ENCODE measurements at places on chromosomes 4 and X.

GRCh38 chr4:118865091-118865708 lies 23.5 kb upstream of the SYNPO2 start:
- no peak for DNase-seq

DNA sequence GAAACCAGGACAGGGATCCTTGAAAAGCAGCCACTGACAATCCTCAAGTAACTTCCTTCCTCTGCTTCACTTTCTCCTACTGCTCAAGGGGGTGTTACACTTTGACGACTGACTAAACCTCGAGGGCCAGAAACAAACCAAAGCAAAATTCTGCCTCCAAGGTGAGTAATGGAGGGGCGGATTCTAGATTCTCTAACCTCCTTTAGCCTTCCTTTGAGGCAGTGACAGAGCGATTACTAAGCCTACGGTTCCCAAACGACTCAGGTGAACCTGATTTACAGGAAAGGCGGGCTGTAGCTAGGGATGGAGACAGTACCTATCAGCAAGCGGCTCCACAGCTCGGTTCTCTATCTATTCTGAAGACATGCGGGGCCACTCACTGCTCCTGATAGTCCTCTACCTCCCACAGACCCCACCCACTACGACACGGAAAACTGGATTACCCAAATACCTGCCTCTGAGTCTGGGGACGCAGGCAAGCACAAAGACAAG lies 487 bp downstream of the TBCK start:
- no peak for DNase-seq

- no peak for DNase-seq
These were observed 141.4 kb downstream of the PTTG2 start for GRCh38 chr4:38101563-38101962.

DNA sequence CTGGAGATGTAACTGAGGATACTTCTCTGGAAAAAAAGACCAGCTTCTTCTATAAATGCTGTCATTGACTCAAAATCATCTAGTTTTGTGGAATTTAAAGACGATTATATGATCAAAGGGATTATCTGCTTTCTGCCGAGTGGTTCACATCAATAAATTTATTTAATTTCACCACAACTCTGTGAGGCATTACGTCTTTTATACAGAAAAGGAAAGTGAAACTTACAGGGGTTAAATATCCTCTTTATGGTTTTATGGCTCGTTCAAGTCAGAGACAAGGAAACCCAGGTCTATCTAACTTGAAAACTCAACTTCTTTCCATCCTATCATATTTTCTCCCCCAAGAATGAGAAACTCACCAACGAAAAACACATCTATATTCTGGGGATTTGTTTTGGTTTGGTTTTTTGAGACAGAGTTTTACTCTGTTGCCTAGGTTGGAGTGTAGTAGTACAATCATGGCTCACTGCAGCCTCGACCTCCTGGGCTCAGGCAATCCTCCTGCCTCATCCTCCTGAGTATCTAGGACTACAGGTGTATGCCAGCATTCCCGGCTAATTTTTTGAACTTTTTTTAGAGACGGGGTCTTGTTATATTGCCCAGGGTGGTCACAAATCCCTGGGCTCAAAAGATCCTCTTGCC lies 377.9 kb upstream of the EMCN start:
- DNase-seq: no peak

DNA sequence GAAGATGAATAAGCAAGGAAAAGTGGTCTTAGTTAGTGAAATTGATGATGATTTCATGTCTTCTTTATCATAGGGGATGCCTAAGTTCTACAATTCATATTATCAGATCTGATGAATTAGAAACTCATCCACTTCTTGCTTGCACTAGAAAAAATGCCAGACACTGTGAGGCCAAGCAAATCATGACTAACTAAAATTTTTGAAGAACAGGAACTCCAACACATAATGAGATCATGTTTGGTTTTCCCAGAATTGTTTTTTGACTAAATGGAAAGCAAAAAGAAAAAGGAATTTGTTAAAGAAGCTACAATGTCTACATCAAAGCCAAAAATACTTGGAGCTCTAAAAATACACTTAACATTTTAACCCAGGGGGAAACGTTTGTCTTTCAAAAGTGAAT lies 120.4 kb downstream of the ARSF start:
- no peak for DNase-seq

- DNase-seq: no peak
These were observed 15.1 kb upstream of the FABP2 start for GRCh38 chr4:119337010-119337409.

DNA sequence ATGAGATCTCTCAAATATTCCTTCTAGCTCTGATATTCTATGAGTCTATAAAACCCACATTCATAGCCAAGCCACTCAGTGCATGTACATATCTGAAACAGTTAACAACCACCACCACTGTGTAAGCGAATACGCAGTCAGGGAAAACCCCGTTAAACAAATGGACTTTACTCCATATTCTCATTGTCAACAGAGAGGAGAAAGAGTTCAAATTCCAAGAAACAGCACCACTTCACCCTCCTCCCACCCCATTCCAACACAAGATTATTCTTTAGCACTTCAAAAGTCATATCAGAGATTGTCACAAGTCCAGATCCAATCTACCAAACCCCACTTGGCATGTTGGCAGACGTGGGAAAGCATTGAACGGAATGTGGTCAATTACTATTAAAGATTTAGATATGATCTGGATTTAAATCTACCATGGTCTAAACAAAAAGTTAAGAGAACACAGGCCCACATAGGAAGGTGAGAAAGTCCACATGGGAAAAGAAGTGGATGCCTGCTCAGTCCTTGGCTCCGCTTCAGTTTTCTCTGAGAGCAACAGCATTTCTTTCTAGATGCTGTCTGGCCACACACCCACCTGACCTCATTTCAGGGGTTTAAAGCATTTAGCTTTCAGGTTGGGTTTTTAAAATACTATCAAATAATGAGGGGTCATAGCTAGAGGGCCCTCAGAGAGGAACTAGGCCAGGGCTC lies 39.8 kb upstream of the KLHL13 start:
- DNase-seq: no peak

DNA sequence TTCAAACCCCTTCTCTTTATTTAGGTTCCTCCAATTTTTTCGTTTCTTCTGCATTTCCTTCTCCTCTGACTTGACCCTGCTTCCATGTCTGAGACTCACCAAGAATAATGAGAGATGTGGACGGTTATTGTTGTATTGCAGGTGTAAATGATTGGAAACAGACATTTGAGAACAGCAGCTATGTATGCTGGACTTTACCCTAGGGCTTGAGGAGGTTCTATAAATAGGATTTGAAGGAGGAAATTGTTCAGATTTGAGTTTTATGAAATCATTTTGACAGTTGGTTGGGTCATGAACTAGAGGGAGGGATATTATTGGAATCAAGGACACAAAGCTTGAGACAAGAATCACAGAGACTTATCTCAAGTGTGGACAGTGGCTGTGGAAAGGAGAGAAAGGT lies 614.6 kb upstream of the CPEB2 start:
- DNase-seq: no peak

DNA sequence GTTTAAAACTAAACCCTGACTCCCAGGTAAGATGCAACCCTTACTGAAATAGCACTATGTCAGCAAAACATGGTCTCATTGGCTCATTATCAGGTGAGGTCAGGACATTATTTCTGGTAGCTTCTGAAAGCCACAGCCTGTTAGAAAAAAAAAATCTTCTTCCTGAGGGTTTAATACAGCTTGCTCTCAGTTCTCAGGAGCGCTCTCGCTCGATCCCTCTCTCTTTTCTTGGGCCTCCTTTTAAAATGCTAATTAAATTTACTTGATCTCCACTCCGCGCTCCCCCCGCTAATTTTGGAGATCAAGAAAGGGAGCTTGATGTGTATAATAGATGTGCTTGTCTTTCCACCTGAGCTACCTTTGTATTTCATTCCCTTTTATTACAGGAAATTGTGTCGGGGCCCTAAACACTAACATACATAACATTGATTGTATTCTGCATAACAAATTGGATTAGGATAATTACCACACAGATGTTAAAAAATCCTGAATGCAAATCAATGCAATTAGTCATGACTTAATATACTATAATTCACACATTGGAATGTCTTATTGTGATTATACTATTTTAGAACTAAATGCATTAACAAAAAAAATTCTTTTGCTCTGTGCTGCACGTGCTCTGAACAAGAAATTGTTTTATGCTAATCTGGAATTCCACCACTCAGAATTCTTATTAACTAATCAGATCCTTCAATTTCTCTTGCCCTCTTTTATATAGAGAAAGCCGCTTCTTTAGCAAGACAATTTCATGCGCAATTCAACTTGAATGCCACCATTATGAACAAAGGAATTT lies 101.6 kb upstream of the TEX13D start:
- DNase-seq: no peak

DNA sequence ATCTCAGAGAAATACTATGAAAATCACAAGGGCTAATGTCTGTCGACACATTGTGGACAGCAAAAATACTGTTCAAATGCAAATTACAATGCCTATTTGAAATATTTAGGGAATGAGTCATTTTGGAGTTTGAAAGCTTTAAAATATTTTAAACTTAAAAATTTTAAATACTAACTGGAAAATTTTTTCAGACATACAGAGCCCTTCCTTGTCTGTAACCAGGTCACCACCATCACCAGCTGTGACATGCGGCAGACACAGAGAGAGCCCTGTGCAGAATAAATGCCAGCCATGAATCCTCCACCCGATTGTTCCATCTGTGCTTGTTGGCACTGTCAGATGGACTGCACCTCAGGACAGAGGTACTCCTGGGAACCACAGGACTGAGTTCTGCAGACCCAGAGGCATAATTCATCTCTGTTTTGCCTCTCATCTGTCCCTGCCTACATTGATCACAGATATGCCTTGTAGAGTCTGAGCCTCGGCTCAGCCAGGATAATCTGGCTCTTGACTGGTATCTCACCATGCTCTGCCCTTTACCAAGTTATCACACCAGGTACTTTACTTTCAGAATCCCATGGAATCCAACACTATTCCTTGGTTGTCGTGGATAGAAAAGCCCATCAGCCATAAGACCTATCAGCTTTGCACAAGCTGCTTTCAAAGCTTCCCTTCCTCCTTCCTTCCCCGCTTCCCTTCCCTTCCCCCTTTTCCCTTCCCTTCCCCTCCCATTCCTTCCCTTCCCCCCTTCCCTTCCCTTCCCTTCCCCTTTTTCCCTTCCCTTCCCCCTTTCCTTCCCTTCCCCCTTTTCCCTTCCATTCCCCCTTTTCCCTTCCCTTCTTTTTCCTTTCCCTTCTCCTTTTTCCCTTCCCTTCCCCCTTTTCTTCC lies 67.2 kb downstream of the TBC1D9 start:
- no peak for DNase-seq

DNA sequence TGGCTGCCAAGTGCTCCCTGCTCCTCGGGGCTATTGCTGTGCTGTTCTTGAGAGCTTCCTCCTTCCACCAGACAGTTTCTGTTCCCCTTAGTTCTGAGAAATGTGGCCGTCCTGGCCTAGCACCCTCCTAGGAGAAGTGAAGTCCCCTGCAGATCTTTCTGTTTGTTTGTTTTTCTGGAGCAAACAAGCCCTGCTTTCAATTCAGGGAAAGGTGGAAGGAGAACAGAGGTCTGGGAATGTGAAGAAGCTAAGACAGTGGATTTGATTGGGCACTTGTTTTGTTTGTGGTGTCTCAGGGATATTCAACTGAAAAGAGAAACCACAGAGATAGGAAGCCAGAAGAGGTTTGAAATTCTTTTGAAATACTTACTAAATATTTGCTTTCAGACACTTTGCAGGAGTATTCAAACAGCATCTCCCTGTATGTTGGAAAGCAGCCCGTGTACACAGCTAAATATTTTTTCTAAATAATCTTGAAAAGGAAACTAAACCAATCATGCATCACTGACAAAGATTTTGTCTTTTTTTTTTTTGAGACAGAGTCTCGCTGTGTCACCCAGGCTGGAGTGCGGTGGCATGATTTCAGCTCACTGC lies 36.5 kb upstream of the PPM1K start:
- peak; percentile 24 for DNase-seq

- DNase-seq: no peak
These were observed 1624.8 kb upstream of the TENM3 start for GRCh38 chr4:180618396-180618795.

GRCh38 chr4:8188743-8189550 lies 10.1 kb upstream of the SH3TC1 start:
- DNase-seq: no peak

- DNase-seq: peak; percentile 65
These were observed at the start of the genes DNAAF6 and NUP62CL for GRCh38 chrX:107205770-107206696. Gene DNAAF6 (plus strand): TSS chrX:107206611. CDS start chrX:107212876, 6,265 bp downstream. Gene NUP62CL (minus strand): TSS chrX:107206433. CDS start chrX:107175146, 31,287 bp downstream.

DNA sequence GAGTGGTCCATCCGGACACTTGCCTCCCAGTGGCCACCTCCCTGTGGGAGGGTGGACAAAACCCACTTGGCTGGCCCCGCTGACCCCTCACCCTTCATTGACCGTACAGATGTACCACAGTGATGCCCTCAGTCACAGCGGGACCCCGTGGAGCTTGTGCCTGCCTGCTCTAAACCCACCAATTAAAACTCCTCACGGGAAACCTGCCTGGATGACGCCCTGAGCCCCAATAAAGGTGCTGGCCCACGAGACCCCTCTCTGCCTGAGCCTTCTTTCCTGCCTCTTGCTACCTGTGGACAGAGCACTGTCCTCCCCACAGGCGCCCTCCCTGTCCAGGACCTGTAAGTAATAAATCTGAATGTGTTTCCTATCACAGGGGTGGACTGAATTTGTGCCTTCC lies 32.9 kb downstream of the RNF212 start:
- DNase-seq: no peak

DNA sequence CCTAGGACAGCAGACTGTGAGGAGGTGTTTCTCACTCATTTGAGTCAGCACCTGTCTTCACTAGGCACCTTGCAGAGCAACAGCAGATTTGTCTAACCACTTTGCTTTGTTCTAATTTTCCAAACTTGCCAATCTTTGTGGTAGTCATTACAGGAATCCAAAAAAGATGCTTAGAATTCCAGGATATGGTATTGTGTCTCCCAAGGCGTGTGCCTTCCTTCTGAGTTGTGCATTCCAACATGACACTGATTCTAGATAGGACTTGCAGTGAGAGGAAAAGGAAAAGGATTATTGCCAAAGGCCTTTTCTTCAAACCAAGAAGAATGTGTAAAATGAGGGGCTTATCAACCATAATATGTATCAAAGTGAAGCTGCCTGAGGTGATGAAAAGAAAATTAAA lies 126.2 kb downstream of the MAPK10 start:
- no peak for DNase-seq

DNA sequence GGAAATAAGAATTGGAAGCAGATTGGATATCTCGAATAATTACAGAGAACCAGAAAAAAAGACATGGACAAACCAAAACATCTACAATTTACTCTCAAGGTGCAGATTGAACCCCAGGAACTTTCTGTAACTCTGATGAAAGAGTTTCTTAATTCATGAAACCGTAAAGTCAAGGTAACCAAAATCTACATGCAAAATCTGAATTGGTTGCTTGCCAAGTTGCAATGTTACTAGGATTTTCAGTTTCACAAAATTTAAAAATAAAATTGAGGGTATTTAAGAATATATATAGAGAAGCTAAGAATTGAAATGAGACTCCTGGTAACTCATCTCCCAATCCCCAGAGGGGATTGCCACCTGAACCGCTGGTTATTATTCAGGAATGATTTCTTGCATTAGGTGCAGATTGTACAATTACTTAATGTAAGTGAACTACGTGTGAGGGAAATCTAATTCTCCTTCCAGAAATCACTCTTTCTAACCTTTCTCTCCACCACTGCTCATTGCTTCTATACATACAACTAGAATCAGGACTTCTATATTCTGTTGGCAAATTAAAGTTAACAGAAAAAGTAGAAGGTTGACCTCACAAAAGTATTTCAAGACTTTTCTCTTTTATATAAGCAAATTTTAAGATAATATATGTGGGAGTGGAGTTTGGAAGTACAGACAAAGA lies 221.5 kb upstream of the NDST4 start:
- no peak for DNase-seq

- DNase-seq: no peak
These were observed 58.0 kb downstream of the SLC2A9 start for GRCh38 chr4:9963328-9963727.

Data from activated T-cell treated with anti-CD3 and anti-CD28 coated beads, Interleukin-2, amount 50 U/mL, for 1 hour (primary cell).